ENCODE measurements at places on chromosomes 7 and 10.

DNA sequence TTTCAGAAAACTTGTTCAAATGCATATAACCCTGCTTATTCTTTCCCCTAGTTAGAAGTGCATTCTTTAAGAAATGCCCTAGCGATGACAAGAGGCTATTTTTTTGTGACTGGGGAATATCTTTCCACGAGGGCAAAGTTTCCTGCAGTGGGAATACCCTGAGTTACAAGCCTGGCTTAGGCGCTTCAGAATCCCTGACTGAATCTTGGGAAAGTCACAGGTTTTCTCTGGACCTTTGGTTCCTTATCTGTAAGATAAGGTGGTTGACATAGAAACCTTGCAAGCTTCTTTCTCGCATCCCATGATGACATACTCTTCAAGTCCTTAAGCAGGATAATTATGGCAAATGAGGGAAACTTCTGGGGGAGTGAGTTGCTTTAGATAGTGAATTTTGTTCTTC is 80.5 kb upstream of the FZD8 start:
- DNase-seq = no peak

DNA sequence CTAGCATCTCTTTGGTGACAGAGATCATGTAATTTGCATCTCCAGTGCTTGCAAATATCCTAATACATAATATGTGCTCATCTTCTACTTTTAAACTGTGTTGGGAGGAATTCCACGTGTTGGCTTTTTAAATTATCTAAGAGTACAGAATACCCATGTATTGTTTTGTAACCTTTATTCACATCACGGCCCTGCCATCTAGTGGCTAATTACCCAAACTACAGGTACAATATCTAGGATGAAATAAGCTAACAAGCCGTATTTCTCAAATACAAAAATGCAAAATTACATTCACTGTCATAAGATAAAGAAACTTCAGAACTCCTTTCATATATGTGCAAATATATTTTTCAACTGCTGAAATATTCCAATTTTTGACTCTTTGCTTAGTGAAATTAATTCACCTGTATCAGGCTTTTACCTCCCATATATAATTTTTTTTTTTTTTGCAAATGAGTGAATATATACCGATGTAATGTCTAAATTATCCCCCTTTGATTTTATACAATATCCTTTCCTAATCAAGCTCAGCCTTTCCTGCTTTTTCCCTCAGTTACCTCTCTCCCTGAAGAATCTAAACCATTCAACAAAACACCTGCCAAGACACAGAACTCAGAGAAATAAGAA is 30.3 kb upstream of the LSM8 start:
- no peak for DNase-seq

DNA sequence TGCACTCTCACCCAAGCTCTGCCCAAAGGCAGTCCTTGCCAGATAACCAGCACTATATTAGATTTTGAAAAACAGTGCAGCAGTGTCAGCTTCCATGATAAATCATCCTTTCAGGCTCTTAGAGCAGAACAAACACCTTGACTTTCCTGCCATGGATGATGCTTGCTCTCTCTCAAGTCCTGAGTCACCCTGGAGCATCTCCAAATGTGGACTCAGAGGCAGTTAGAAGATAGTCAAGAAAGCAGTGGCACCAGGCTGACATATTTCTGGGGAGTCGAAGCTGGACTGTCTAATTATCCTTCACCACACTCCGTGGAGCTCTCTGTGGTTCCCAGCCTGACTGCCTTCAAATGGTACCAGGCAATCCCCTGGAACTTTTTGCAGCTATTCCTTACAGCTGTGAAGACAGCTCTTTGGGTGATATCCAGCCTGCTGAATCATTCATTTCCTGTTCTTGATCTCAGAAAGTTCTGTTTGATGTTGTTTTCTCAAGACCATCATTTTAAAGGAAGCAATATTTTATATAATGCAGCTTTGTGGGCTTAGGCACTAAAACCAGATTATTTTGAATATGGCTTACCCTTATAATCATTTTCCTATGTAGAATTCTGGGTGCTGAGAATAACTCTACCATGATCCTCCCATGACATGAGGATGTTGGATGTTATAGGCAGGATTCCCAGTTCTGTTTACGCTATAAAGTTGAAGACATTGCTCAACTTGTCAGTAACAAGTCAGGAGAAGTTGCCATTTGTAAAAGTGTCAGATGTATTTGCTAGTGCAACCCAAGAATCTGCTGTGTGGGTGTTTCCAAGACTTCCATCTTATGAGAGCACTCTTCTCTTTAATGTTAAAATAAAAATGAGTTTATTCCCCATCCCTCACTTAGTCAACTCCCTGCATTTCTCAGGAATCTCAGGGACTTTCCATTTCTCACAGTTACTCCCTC is 233.8 kb downstream of the C7orf25 start:
- DNase-seq = no peak

DNA sequence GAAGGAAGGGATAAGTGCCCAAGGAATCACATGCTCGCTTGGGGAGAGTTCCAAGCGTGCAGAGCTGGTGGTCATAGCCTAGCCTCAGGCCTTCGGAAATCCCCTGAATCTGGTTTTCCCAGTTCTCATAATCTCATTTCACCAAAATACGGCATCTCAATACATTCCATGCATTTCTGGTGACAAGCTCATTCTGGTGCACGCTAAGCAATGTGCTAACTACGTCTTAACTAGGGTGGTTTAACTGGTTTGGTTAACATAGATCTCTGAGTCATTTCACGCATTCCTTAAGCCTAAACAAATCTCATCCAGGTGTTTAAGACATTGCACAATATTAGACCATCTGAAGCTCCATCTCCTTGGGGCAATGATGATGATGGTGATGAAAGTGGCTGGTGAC is 72.9 kb upstream of the STEAP1B start:
- no peak for DNase-seq

- no peak for DNase-seq
These were observed 145.2 kb downstream of the ARID5B start for GRCh38 chr10:62046522-62047227.

DNA sequence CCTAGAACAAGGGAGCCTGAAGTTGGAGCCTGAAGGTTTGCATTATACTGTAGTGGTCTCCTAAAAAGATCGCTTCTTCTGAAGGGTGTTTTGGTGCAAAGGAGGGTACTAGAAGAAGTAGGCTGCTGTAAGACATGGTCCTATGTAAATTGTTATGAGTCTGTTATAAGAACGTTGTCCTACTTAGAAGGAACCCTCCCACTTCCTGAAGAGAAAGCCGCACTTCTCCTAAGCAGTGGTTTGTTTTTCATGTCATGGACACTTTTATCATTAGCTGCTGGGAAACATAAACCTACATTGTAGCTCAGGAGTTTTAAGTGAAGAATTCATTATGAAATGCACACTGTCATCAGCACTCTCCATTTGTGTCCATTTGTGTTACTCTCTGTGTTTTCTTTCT is 129.1 kb upstream of the ITGB1 start:
- DNase-seq = no peak

- DNase-seq = no peak
These were observed 16.8 kb upstream of the FOXI2 start for GRCh38 chr10:127720142-127720541.

DNA sequence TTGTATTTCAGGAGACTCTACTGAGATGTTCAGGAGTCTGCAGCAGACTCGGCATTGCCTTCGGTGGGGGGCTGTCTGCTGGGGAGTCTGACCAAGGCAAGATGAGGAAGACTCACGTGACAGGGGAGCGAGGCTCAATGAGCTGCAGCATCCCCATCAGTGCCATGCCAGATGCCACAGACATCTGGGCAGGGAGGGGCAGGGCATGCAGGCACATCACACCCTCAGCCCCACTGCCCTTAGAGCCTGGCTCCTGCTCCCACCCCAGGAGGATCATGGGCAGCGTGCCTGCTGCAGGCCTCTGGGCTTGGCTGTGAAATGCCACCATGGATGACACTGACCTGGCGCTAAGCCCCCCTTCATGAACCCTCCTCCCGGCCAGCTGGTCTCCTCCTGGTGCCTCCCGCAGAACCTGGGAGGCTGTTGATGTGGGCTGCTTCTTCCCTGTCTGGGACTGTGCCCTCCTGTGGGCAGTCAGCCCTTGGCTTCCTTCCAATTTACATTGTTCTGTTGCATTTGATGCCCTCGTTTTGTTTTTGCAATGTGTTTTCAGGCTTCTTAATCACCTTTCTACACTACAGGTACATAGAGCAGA is 235.0 kb downstream of the PAXIP1 start:
- no peak for DNase-seq

All from urinary bladder (tissue), 4 donors.